ENCODE measurements at places on chromosomes 2 and 18. TPM values are rescaled to one million over a fixed set of nuclear protein-coding genes. Genes with fewer than 3 reads are reported as not detected.
A peak's percentile ranks its signal among the peaks of the same experiment; 100 is the strongest.

DNA sequence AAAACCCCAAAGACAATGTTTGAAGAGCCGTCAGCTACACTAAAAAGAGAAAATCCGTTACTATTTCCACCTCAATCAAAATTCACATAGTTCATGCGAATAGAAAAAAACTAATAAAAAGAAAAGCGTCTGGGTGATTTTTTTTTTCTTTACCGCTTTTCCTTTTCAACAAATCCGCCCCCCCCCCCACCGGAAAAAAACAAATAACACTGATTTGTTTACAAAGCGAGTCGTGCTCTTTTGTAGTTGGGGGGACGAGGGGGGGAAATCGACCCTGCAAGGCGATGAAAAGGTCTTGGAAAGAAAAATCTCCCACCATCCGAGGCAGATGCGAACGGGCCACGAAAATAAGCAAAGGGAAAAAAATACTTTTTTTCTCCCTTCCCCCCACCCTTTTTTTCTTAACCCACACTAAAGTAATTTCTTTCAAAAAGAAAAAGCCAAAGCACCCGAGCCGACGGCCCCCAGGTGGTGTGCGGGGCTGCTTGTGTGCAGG is 638 bp downstream of the ZNF521 start:
- no peak overlapping the region for H3K27ac ChIP-seq
- peak overlapping the region; percentile 59 for H3K4me3 ChIP-seq
- H3K36me3 ChIP-seq: no peaks in the 10 kb centered on the region
- H3K27me3 ChIP-seq: peaks cover 71% of the 10 kb centered on the region
- no peak for DNase-seq

Gene CFAP65
- total RNA-seq: not detected

DNA sequence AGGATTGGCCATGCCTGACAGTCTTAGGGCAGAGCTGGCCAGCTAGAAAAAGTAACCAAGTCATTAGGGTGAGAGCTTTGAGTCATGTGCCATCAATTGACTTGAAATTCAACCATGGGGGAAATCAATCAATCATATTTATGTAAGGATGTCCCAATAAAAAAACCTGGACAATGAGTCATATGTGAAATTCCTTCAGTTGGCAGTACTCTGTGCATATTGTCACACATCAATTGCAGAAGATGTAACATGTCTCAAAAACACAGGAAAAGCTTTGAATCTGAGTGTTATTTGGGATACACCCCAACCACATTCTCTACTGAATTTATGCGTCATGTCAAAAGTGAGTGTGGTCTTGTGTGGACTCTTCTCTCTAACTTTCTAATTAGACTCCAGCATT is 1004.1 kb upstream of the NRXN1 start:
- DNase-seq: no peak
- H3K27ac ChIP-seq: no peak overlapping the region
- no peaks in the 10 kb centered on the region for H3K27me3 ChIP-seq
- no peaks in the 10 kb centered on the region for H3K36me3 ChIP-seq
- no peak overlapping the region for H3K4me3 ChIP-seq
- no peaks in the 10 kb centered on the region for H3K4me1 ChIP-seq

DNA sequence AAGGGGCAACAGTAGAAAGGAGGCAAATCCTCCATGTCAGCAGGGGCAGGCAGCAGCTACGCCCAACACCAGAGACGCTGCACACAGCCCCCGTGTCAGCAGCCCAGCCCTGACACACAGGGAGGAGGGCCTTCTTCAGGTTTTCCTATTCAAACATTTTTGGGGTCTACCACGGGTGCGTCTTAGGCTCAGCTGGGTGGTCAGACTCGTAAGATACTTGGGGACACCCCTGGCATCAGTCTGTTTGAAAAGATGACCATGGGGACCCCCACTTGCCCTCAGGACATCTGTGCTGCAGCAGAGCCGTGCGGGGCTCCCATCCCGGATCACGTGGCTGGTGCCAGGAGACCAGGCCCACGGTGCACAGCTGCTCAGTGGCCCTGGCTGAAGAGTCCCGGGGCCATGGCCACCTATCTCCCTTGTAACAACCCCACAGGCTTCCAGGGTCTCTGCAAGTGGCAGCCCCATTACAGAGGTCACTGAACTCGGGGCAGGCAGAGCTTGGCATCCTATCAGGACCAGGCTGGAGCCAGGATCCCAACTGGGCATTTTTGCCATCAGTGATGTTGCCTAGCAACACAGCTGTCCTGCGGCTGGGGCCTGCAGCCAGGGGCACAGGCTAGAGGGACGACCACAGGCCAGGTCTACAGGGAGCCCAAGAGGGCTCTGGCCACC is 82.5 kb downstream of the EDAR start:
- peaks cover 12% of the 10 kb centered on the region for H3K36me3 ChIP-seq
- no peaks in the 10 kb centered on the region for H3K27me3 ChIP-seq
- DNase-seq: no peak
- H3K4me3 ChIP-seq: no peak overlapping the region
- H3K27ac ChIP-seq: no peak overlapping the region

DNA sequence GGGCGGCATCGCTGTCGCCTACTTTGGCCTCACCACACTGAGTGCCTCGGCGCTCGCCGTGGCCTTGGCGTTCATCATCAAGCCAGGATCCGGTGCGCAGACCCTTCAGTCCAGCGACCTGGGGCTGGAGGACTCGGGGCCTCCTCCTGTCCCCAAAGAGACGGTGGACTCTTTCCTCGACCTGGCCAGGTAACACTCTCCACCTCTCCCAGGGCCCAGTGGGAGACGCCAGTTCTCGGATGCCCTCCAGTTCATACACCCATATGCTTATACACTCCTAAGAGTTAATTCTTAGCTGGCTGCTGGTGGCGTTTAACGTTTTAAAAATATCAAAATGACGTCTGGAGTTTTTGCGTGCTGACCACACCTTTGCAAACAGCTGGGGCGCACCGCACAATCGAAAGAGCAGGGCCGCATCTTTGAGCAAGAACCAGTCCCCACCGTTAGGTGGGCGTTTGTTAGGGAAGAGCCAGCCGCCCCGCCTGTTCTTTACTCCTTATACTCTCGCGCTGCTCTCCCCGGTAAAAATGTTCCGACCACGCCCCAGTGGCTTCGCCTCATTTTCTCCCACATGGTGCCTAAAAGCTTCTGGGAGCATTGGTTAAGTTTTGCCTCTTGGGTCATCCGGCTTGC is 899 bp downstream of the SLC1A4 start:
- H3K36me3 ChIP-seq: peaks cover 35% of the 10 kb centered on the region
- DNase-seq: peak; percentile 14
- peaks cover 34% of the 10 kb centered on the region for H3K4me1 ChIP-seq
- peak overlapping the region; percentile 87 for H3K4me3 ChIP-seq

All from activated naive CD8-positive, alpha-beta T cell treated with anti-CD3 and anti-CD28 coated beads for 36 hours (primary cell).